ENCODE measurements at places on chromosomes 11 and 22.

DNA sequence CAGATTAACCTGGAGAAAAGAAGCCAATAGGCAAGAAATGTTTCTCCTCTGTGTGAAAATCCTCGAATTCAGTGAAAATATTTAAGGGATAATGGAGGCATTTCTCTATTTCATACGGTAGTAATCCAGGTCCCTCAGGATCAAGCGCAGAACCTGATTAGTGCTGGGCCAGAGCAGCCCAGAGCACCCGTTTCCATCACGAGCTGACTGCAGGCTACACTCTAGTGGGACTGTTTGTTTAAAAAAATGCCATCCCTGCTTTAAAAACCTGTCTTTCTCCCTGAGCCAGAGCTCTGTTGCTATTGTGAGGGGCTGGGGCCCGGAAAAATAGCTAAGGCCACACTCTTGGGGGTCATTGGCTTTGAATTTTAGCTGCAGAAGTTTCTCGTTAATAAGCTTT lies 223.2 kb upstream of the E2F8 start:
- no peak for DNase-seq

- no peak for DNase-seq
Measured at GRCh38 chr11:79393362-79394043, 47.3 kb downstream of the TENM4 start.

- DNase-seq = no peak
Measured at GRCh38 chr22:35614404-35614803, 2.7 kb downstream of the MB start.

- no peak for DNase-seq
Measured at GRCh38 chr22:17476838-17477237, 86.5 kb upstream of the SLC25A18 start.

DNA sequence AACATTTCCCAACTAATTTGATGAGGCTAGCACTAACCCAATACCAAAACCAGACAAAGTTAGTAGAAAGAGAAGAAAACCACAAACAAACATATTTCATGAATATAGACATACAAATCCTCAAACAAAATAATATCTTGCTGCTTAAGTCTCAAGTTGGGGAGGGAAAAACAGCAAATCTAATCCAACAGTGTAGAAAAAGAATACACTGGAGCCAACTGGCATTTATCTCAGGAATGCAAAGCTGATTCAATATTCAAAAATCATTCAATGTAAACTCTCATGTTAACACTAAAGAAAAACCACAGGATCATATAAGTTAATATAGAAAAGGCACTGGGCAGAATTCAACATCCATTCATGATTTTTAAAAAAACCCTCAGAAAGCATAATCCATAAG lies 18.2 kb downstream of the GNB1L start:
- no peak for DNase-seq

GRCh38 chr11:1194977-1195681 lies 27.7 kb upstream of the MUC5B start:
- DNase-seq = no peak

GRCh38 chr11:44306052-44306917 lies 3.7 kb downstream of the ALX4 start:
- DNase-seq = no peak

DNA sequence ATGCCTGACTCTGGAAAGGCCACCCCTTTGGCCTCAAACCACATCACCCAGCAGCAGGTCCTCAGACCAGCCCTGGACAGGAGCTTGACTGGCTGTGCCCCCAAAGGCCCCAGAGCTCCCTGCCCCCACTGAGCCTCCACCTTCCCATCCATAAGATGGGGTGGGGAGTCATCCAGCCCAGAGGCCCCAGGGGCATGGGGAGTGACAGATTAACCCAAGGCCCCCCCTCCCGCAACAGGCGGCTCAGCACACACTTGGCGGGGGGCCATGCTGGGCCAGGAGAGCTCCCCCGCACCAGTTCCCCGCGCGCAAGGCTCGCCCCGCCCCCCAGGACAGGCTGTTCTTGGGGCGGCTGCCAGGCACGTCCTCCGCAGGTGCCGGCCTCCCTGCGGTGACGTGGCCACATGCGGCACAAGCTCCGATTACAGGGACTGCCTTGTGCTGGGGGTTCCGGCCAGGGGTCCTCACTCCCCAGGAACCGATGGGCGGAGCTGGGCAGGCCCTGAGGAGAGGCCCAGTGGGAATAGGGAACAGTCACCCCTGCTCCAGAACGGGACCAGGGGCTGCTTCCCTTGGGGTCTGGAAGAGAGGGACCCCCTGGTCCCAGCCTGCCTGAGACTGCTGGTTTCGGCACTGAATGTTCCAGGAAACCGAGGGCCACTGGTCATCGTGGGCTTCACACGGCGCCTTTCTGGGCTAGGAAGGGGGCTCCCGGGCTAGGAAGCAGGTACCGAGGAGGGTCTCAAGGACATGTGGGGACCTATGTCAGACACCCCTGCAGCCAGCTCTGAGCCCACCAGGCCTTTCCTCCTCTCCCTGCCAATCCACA lies 5.1 kb upstream of the CDKN1C start:
- DNase-seq = no peak

DNA sequence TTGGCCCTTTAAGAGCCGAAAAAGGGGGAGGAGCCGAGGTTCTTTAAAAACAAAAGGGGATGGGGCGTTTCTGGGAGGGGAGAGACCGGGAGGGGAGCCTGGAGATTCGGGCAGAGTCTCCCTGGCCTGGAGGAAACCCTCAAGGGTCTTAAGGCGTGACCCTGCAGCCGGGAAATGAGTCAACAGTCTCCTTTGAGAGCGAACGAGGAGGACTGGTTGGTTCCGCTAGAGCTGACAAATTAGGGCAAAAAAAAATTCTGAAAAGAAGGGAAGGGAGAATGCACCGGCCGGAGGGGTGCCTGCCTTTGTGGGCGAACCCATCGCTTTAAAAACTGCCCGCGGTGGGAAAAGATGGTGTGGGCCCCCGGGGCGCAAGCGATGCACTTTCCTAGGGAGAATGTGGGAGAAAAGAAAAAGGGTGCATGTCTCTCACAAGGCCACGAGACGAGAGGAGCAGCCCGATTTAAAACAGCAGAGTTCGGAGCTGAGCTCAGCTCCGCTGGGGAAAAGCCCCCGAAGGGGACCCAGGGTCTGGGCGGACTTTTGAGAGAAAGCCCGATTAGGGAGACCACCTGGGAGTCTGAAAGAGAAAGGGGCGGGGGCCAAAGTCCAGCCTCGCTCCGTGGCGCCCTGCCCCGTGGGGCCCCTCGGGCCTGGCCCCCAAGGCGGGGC lies 874 bp downstream of the ZFTA start:
- no peak for DNase-seq

- no peak for DNase-seq
Measured at GRCh38 chr11:29319210-29319609, 697.6 kb downstream of the KCNA4 start.

GRCh38 chr11:10762913-10763421 lies 11.9 kb downstream of the CTR9 start:
- no peak for DNase-seq

GRCh38 chr11:87819151-87819550 lies 356.1 kb downstream of the RAB38 start:
- DNase-seq = no peak

DNA sequence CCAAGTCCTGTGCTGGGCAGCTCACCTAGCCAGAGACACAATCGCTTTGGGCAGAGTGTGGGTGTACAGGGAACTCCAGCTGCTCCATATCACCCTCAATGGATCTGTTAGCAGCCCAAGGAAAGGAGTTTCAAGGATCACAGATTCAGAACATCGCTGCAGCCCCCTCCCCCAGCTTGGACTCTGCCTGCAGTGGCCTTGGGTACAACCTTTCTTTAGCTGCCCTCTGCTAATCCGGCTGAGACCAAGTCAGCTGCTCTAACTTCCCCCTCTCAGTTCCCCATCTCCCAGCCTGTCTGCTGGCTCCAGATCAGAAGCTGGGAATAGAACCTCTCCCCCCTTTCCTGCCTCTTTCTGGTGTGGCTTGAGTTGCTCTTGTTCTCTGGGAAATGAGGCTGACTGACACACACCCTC lies 1.3 kb downstream of the TMEM86A start:
- DNase-seq = no peak

GRCh38 chr11:61963282-61964057 lies 4.0 kb downstream of the FTH1 start:
- peak; percentile 49 for DNase-seq

- no peak for DNase-seq
Measured at GRCh38 chr11:10451426-10452116, 3.5 kb upstream of the AMPD3 start.

DNA sequence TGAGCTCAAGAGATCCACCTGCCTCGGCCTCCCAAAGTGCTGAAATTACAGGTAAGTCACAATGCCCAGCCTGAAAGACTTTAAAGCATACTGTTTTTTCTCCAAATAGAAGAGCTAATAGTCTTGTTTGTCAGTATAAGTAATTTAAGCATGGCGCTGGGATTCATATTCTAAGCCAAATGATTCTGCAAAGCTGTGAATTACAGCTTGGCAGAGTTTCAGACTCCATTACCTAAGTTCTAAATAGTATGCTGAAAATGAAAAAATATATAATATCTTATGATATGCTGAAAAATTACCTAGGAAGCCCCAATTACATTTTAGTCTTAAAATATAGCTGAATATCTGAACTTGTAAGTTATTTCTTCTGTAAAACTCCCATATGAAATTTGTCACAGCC lies 39.3 kb downstream of the MRE11 start:
- DNase-seq = no peak

GRCh38 chr22:44876921-44877320 lies 124.5 kb downstream of the ARHGAP8 start:
- DNase-seq = no peak

DNA sequence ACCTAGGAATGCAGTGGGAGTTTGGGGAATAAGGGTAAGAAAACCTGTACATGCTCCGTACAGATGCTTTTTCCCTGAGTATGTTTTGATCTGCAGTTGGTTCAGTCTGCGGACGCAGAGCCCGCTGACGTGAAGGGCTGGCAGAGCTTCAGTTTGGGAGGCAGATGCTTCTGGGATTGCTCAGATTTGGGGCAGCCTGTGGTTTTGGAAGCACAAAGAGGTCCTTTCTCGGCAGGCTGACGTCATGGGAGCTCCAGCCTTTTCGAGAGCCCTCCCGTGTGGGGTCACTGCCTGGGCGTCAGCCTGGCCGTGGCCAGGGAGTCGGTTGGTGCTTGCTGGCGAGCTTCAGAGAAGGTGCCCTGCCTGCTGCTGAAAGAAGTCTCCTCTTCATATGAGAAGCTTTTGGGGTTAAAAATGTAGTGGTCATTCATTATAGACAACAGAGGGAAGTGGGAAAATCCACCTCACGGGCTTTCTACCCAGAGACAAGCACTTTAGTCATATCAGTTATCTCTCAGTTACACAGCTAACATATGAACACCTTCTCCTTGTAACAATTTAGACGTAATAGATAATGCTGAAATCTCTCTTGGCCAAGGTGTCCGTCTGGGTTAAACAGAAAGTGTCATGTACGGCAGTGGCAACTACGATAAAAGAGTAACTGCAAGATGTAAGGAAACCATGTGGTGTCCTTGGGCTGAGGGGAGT lies 26.8 kb downstream of the TPCN2 start:
- no peak for DNase-seq

DNA sequence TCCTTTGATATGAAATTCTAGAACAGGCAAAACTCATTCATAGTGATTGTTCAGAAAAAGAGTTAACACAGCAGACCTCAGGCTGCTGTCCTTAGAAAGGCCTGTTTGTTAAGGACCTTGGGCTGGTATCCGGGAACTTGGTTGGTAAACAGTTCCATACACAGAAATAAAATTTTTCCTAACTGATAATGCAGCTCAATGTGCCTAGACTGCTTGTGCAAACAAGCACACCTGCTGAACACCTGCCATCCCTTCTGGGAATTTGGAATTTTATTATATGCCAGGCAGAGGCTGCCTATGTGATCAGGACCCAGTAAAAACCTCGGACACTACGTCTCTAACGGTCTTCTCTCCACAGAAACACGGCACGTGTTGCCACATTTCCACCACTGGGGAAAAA lies 11.5 kb downstream of the THAP12 start:
- DNase-seq = no peak

- DNase-seq = no peak
Measured at GRCh38 chr11:107683061-107683460, 28.8 kb downstream of the SLN start.

- no peak for DNase-seq
Measured at GRCh38 chr11:130510407-130511006, 62.1 kb downstream of the ADAMTS15 start.

DNA sequence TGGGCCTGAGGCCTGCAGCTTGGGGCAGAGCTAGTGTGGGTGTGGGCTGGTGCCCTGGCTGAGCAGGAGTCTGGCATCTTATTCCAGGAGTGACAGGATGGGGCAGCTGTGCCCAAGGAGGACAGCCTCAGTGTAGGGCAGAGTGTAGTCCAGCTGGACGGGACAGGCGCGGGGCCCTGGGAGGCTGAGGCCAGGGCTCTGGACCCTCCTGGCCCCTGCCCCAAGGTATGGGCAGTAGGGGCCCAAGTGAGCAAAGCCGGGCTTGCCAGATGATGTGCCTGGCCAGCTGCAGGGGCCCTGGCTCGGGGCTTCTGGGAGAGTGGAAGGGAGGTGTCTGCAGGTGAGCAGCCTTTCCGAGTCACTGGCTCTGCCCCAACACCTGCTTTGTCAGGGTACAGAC lies 1190.9 kb downstream of the BRD1 start:
- no peak for DNase-seq

- DNase-seq = no peak
Measured at GRCh38 chr11:132111838-132112237, 741.4 kb downstream of the NTM start.

GRCh38 chr11:64880240-64881001 lies 2.0 kb upstream of the EHD1 start:
- DNase-seq = no peak

DNA sequence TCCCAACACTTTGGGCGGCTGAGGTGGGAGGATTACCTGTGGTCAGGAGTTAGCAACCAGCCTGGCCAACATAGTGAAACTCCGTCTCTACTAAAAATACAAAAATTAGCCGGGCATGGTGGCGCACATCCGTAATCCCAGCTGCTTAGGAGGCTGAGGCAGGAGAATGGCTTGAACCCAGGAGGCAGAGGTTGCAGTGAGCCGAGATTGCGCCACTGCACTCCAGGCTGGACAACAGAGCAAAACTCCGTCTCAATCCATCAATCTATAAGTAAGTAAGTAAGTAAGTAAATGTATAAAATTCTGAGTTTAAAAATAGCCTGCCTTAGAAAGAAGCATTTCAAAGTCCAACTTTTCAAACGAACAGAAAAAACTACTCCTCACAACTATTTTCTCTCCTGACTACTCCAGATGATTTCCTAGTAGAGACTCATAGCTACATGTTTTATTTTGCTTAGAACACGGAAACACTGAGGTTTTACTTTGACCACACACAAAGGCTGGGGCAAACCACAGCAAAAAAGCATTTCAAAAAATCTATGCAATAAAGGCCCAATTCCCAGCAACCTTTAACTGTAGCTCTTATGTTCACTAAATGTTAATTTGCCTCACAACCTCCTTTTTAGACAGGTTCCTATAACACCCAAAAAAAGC lies 16.3 kb downstream of the SPTY2D1 start:
- DNase-seq = no peak

Measured in GM12864 (cell line).